ENCODE measurements at places on chromosomes 3 and 15.

DNA sequence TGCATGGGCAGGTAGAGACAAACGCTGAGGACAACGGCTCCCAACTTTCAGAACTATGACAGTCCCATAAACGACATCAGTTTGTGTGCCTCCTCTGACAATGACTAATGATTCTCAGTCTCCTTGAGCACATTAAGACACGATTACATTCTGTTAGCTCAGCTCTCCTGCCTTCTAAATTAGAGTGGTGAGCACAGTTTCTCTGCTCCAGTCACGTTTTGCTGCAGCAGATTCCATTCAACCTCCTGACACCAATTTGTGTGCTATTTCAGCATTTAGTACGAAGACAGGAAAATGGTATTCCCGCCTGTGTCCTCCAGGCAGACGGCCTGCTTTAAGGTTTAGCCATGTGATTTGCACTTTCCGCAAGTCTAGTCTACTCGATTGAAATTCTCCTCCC, 458.4 kb upstream of the CFAP20DC start:
- no peak for DNase-seq

DNA sequence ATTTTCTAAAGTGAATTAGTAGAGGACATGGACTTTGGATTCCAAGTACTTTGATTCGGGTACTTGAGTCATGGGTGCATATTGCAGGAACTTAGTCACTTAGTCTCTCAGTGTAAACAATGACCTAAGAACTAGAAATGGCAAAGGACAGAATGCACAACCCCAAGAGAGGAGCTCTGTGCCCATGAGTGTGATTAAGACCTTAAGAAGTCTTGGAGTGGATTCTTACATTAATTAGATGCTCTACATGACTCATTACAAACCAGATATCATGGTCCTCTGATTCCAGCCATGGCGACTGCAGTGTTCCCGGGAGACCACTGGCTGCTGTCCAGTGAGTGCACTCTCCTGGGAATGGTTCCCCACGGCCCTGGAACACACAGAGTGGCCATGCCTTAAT, 251.5 kb downstream of the GABRG3 start:
- peak; percentile 42 for DNase-seq

GRCh38 chr3:123618768-123619484, 34.1 kb upstream of the HACD2 start:
- peak; percentile 74 for DNase-seq

GRCh38 chr15:63938486-63939061, 104.8 kb upstream of the HERC1 start:
- DNase-seq: no peak

Data from fibroblast of skin of left quadriceps (primary cell).